Fibroblast of skin of abdomen (primary cell): ENCODE measurements at places on chromosomes 16 and 17.

DNA sequence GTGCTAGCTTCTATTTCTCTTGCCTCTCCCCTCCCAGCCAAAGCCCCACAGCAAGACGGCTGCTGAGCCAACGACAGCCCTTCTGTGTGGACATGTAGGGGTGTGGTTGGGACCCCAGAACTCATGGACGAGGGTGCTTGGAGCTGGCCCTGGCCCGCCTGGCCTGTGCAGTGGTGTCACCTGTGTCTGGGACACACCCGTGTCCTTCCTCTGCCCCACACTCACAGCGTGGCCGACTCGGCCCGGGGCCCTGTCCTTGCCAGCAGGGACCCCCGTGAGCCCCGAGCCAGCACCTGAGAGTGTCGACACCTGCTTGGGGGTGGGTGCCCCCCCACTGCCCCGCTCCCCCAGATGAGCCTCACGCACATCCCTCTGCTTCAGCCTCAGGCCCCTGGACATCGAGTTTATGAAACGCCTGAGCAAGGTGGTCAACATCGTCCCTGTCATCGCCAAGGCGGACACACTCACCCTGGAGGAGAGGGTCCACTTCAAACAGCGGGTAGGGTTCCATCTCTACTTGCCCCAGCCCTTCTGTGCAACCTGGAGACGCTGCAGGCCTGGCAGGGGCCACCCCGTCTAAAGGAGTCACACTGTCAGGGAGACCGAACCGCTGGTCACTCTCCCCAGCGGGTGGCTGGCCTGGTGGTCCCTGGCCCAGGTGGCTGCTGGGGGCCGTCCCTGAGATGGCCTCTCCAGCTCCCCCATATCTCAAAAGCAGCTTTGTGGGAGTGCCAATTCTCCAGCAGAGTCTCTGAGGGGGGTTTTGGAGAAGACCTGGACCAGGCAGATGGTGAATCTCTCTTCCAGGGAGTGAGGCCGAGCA lies 349.8 kb downstream of the SEC14L1 start:
- no peak for DNase-seq

GRCh38 chr16:86942151-86943051 lies 364.1 kb downstream of the FOXL1 start:
- DNase-seq, result peak; percentile 94

DNA sequence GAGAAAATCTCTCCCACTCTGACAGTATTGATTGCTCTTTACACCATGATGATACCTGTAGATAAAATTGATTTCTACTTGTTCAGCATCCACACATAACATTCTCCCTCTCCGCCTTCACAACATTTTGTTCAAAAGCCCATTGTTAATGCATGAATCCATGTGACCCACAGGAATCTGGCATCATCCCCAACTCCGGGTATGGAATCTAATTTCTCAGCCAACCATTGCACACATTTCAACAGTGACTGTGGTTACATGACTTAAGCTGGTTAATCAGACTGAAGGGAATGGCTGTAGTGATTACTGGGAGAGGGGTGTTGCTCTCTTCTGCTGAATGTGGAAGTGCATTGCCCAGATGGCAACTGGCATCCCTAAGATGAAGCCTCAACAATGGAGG lies 161.4 kb upstream of the C16orf82 start:
- DNase-seq, result peak; percentile 62

DNA sequence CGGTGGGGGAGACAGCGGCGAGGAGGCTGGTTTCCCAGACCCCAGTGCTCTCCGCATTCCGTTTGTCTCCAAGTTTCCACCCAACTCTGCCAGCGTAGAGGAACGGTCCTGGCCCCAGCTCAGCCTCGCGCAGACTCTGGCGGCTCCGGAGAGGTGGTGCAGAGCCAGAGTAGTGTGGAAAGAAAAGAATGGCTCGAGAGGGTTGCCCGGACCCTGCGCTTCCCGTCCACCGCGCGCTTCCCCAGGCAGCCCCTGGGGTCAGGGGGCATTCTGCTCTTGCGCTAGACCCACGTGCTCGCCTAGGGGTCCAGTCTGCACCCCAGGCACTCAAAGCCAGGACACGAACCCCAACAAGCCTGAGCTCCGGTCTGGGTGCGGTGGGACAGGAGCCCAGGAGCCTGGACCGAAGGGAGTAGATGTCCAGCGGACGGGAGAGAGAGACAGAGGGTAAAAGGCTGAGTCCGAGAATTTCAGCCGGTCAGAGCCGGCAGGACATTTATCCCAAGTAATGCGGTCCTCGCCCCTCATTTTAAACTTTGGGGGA lies 3.8 kb downstream of the PMP22 start:
- DNase-seq, result peak; percentile 58

DNA sequence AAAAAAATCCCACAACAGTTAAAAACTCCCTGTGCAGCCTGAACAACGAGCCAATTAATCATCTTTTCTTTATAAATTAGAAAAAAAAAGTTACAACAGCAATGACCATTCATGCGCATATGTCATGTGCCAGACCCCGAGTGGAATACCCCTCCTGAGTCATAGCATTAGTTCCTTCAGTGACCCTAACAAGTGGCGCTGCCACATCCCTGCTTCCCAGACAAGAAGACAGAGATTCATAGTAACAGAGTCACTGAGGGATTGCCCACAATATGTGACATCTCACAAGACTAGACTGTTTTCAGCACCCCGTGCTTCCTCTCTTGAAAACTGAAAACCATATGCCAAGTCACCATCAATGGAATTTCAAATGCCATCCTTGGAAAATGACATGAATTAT lies 7.9 kb downstream of the UMOD start:
- DNase-seq, result no peak

GRCh38 chr16:30766206-30766932 lies 4.2 kb downstream of the RNF40 start:
- no peak for DNase-seq
